Fibroblast of upper back skin (primary cell): ENCODE measurements at places on chromosomes 2 and 18.
A peak's percentile ranks its signal among the peaks of the same experiment; 100 is the strongest.

GRCh38 chr2:128313091-128313836 is 5.4 kb downstream of the HS6ST1 start:
- DNase-seq = peak; percentile 38

DNA sequence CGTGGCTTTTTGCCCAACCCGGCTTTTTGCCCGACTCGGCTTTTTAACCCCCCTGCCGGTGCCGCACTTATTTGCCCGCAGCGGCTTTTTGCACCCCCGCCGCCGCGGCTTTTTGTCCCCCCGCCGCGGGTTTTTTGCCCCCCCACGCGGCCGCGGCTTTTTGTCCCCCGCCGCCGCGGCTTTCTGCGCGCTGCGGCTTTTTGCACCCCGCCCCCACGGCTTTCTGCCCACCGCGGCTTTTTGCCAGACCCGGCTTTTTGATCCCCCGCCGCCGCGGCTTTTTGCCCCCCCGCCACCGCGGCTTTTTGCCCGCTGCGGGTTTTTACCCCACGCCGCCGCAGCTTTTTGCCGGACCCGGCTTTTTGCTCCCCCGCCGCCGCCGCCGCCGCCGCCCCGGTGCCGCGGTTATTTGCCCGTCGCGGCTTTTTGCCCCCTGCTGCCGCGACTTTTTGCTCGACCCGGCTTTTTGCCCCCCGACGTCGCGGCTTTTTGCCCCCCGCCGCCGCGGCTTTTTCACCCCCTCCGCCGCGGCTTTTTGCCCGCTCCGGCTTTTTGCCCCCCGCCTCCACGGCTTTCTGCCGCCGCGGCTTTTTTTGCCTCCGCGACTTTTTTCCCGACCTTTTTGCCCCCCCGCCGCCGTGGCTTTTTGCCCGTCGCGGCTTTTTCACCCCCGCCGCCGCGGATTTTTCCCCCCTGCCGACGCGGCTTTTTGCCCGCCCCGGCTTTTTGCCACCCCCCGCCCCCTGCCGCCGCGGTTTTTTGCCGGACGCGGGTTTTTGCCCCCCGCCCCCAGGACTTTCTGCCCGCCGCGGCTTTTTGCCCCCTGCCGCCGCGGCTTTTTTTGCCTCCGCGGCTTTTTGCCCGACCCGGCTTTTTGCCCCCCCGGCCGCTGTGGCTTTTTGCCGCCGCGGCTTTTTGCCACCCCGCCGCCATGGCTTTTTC is 2786.5 kb downstream of the RPIA start:
- DNase-seq = peak; percentile 21

DNA sequence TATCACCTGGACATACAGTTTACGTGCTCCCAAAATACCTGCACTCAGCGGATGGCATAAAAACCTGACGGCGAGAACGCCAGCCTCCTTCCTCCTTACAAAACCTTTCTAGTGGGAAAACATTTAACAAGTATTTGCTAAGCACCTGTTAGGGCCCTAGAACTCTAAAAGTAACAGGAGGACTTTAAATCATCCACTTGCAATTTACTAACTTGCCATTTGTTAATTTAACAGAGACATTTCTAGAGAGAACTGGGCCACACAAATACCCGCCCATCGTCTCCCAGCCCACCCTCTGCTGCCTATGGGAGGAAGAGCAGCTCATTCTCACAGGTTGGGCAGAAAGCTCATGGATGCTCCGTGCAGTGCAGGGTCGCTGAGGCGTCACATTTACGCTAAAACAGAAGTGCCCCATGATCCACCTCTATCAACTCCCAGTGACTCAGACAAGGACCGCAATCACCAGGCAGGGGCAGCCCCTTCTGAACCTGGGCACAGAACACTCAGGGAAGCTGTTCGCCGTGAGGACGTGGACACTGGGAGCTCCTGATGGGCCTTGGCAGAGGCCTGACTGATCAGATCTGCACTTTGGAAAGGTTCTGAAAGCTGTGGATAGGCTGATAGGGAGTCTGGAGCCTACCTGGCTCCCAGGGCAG is 106.9 kb downstream of the HDAC4 start:
- no peak for DNase-seq

DNA sequence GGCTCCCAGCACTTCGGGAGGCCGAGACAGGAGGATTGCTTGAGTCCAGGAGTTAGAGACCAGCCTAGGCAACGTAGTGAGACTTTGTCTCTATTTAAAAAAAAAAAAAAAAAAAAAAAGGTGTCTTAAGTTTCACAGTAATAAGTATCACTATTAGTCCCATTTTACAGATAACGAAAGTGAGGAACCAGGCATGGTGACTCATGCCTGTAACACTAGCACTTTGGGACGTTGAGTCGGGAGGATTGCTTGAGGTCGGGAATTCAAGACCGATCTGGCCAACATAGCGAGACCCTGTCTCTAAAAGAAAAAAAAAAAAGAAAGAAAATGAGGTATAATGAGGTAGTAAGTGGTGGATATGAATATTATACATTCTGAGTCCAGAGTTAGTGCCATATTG is 2.5 kb downstream of the KCNJ13 start:
- DNase-seq = no peak

GRCh38 chr2:117693154-117693553 is 121.3 kb upstream of the DDX18 start:
- DNase-seq = no peak

DNA sequence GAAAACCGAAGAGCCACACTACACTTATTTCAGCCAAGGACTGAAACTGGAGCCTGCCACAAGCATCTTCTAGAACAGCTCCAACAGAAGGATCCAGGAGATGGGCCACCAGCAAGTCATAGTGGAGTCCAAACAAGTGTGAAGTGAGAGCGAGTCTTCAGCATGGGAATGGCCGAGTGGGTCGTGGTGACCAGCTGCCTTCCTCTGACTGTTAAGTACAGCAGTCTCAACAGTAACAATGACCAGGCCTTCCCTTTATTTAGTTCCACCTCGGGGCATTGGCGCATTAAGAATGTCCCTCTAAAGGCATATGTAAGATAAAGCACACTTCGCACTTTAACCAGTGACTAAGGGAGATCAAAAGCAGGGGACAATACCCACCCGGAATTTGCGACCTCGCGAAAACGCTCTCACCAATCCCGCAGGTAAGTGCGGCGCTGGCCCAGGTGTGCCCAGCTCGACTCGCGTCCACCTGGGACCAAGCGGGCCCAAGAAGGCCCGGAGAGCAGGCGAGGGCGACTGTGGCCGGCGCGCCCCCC is 1.1 kb downstream of the L3MBTL4 start:
- DNase-seq = no peak

GRCh38 chr2:98346311-98347236 is at the start of gene CNGA3:
TSS of gene CNGA3 (plus strand) at chr2:98346456. CDS start at chr2:98369976, 23,520 bp downstream.
- peak; percentile 11 for DNase-seq

GRCh38 chr2:56483081-56483480 is 299.3 kb downstream of the CCDC85A start:
- no peak for DNase-seq

- DNase-seq = no peak
Observed at GRCh38 chr2:55826246-55826645, 97.3 kb downstream of the EFEMP1 start.

GRCh38 chr2:128237081-128237534 is 81.6 kb downstream of the HS6ST1 start:
- no peak for DNase-seq

DNA sequence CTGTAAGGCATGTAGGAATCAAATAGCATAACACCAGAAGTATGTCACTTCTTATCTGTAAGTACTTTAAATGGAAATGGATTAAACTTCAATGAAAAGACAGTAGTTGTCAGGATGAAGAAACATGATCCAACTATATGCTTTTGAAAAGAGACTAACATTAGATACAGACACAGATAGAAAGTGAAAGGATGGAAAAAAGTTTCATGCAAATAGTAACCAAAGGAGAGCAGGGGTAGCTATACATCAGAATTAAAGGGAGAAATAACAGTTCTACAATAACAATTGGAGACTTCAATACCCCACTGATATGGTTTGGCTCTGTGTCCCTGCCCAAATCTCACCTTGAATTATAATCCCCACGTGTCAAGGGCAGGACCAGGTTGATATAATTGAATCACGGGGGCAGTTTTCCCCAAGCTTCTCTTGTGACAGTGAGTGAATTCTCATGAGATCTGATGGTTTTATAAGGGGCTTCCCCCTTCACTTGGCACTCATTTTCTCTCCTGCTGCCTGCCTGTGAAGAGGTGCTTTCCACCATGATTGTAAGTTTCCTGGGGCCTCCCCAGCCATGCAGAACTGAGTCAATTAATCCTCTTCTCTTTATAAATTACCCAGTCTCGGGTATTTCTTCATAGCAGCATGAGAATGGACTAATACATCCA is 205.4 kb upstream of the CDH2 start:
- DNase-seq = no peak

DNA sequence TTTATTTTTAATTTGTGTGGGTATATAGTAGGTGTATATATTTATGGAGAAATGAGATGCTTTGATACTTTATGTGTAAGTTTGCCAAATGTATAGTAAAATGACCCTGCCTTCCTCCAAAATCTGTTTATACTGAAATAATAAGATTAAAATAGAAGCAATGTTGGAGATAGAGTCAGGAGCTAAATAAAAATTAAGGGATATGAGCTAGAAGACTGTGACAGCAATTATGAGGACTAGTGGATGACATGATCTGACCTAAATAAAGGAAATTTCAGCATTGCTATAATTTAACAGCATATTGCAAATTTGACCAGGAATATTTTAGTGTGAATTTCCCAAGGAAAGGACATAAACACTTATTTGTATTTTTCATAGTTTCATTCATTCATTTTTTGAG is 60.7 kb downstream of the ITGB6 start:
- DNase-seq = no peak

- no peak for DNase-seq
Observed at GRCh38 chr2:118122594-118123281, 34.5 kb downstream of the INSIG2 start.

DNA sequence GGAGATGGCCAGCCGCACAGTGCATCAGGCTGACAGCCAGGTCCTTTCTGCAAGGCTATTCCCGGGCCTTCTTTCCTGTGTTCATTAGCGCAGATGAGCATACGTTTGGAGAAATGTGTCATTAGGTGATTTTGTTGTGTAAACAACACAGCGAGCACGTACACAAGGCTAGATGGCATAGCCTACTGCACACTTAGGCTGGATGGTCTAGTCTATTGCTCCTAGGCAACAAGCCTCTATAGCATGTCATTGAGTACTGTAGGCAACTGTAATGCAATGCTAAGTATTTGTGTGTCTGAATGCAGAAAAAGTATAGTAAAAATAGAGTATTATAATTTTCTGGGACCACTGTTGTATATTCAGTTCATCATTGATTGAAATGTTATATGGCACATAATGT is 50.9 kb upstream of the PHLPP1 start:
- no peak for DNase-seq

- no peak for DNase-seq
Observed at GRCh38 chr18:10659594-10659993, 133.8 kb downstream of the NAPG start.

DNA sequence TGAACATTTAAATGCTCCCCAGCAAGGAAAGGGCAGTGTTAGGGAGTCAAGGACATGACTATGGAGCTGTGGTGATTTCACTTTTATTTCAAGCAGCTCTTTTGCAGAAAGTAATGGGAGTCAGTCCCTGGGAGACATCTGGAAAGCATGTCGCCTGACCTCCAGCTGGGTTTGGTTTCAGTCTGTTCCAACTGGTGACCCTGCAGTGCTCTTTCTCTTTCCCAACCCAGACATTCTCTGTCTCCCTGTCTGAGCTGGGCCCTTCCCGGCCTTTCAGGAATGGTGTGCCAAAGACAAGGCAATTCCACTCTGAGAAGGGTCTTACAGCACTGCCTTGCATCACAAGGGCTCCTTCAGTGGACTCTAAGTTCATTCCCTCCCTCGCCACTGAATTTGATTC is 323.2 kb downstream of the OSR1 start:
- DNase-seq = peak; percentile 89

DNA sequence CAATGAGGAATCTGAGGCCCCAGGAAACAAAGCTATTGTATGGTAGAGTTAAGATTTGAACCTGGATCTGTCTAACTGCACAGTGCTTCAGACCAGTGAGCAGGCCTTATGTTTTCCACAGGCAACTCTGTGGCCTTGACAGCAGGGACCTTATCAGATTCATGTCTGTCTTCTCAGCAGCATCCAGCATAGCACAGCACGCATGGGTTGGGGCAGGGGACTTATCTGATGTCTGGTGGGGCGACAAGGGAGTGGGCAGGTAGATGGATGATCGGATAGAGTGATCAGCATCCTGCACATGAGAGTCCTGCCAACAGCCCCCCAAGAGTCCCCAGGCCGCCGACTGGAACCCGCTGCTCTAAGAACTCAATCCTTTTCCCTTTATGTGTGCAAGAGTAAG is 28.7 kb upstream of the KCNF1 start:
- no peak for DNase-seq

- no peak for DNase-seq
Observed at GRCh38 chr18:63138436-63139340, 180.9 kb downstream of the BCL2 start.

DNA sequence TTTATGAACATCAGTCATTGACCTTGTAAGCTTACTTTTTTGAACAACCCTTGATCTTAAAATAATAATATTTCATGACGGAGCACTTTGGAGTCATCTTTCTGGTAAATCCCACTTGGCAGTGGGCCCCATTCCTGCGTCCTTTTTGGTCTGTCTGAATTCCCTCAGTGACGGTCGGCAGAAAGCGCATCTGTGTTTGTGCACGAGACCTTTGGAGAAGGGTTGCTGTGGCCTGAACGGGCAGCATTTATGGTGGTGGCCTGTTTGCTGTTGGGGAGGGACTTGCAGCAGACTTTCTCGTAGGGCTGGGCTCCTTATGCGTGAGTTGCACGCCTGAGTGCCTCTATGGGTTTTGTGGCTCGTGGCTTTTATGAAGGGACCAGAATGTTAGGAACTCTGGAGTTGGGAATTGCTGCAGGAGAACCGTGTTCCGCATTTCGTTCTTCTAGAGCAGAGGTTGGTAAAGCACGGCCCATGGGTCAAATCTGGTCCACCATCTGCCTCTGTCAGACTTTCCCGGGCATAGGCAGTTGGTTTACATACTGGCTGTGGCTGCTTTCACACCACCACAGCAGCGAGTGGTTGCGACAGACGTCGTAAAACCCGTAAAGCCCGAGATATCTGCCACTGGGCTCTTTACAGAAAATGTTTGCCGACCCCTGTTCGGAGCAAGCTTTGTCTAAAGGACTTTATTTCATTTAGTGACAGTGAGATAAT is 30.8 kb downstream of the LPIN1 start:
- no peak for DNase-seq

DNA sequence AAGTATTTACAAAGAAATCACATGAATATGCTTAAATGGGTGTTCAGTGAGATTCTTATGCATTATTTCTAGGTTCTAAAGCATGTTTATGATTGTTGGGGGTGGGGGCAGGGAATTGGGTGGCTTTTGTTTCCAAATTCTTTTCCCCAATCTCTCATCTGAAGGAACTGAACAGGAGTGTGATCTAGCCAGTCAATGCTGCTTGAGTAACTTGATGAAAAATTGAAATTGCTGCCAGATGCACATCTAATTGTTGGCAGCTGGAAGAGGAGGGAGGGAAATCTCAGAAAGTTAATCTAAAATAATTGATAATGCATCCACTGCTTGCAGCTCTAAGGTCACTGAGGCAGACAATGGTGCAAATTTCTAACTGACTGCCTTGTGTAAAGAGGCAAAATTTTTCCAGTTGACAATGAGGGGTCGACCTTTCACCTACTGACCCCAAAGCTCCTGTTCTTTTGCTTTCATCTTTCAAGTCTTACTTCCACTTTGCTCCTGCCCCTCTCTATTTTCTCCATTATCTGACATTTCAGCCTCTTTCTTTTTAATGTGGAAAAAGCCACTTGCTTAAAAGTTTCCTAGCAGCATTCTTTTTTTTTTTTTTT is 53.3 kb downstream of the IRS1 start:
- DNase-seq = no peak

- DNase-seq = peak; percentile 95
Observed at GRCh38 chr2:207133820-207134519, 31.8 kb downstream of the KLF7 start.

- peak; percentile 14 for DNase-seq
Observed at GRCh38 chr2:112547333-112547732, 5.1 kb downstream of the POLR1B start.
